ENCODE measurements at places on chromosomes 13 and 19.
A peak's percentile ranks its signal among the peaks of the same experiment; 100 is the strongest.

DNA sequence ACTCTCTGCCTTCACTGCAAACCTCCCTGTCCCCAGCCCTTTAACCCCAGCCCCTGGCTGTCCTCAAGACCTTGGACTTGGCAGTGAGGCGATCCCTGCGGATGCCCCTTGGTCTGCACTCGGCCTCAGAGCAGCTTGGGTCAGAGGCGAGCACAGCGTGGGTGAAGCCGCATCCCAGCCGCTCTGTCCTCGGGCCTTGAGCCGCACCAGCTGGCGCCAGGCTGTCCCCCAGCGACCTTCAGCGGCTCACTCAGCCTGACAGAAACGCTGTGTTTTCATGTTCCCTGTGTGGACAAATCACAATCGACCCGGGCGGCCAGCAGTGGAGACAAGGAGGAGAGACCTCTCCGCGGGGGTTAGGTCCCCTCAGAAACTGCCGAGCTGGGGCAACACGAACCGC is 52.0 kb downstream of the GNG7 start:
- DNase-seq = no peak

- no peak for DNase-seq
These were observed 24.9 kb upstream of the ARHGEF7 start for GRCh38 chr13:111090169-111090568.

DNA sequence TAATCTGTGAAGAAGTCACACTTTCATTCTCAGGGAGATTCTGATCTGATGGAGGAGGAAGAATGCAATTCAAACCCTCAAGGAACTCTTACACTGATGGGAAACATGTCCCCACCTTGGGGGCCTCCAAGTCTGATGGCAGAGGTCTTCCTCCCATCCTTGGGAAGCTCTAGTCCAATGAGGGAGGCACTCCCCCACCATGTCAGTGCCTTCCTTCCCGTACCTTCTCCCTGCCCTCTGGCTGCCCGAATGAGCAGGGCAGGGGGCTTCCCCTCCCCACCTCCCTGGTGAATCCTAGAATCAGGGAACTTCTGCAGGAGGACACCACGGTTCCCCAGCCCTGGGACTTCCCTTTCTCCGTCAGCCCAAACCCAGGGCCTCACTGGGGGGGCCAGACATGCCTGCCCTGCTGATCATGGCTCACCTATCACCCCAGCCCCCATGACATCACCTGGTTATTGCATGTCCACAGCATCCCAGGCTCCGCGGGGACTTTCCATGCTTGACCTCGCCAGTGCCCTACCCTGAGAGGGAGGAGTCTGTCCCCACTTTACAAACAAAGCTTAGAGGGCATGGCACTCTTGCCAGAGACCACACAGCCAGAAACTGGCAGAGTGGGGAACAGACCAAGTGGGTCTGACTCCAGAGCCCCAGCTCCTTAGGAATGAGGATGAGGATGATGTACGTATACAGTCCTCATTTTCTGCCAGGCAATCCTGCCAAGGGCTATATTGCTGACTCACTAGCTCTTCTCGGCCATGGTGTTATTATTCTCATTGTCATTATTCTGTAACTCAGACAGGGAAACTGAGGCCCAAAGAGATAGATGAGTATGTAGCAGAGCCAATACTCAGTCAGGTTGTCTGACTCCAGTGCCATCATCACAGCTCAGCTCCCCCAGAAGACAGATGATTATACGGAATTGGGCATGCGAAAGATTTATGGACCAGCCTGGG is 9.6 kb upstream of the BCL3 start:
- DNase-seq = no peak

GRCh38 chr13:97569841-97570240 is 135.9 kb downstream of the RAP2A start:
- no peak for DNase-seq

GRCh38 chr13:46951516-46951915 is 54.7 kb upstream of the HTR2A start:
- no peak for DNase-seq

GRCh38 chr19:12603714-12604113 is 6.9 kb downstream of the ZNF490 start:
- DNase-seq = no peak

GRCh38 chr19:46144756-46145155 is 3.3 kb upstream of the IGFL2 start:
- DNase-seq = no peak

DNA sequence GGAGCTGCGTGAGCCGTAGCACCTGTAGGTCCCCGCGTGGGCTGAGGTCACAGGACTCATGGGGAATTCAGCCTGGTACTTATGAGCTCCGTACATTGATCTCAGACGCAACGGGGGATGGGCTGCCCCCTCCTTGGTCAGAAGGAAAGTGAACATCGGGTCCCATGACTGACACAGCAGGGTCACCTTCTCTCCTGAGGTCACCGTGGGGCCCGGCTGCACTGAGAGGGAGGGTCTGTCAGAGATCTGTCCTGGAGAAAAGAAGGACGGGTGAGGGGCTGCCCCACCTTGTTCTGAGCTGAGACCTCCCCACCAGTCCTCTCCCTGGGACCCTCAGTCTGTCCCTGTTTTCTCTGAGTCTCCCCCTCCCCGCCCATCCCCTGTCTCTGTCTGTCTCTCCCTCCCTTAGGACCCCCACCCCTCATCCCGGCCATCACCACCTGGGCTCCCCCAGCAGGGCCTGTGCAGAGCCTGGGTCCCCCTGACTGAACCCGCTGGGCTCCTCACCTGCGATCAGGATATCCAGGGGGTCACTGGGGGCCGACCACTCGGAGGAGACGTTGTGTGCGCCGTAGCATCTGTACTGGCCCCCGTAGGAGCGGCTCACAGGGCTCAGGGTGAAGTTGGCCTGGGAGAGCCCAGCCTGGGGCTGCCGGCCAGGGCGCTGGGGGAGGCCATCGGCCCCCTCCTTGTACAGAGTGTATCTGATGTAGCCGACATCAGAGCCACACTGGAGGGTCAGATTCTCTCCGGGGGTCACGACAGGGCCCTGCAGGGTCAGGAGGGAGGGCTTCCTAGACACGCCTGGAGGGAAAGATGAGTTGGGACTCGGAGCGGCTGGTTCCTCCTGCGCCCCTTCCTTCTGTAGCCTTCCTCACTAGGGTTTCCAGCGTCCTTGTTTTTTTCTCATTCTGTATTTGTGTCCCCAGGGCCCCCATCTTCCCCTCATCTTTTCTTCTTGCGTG is 1.8 kb downstream of the LILRA4 start:
- no peak for DNase-seq

DNA sequence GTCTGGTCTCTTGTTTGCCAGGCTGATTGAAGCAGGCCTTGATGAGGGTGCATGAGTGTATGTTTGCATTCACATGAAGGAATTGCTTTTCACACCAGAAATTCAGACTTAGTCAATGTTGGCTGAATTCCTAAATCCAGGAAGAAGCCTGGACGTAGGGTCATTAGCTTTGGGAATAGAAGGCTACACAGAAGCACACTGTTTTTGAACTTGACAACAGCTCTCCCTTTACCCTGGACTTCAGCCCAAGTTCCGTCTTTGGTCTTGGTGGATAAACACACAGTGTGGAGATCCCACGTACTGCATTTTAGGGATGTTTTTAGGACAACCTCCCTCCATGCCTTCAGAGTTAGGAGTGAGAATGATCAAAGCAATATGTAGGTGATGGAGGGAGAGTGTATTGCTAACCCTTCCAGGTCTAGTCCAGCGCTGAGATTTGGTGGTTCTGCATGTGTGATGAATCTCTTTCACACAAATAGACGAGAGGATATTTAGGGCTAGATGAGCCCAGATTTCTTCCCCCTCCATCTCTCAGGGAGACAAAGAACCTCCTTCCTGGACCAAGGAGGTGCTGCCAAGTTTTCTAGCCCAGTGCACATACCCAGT is 22.8 kb downstream of the TM6SF2 start:
- no peak for DNase-seq

- DNase-seq = peak; percentile 61
These were observed 22.4 kb upstream of the SEMA6B start for GRCh38 chr19:4581666-4582553.

GRCh38 chr19:3481241-3482090 is 1.1 kb upstream of the SMIM24 start:
- DNase-seq = no peak

- no peak for DNase-seq
These were observed 62.3 kb downstream of the GSX1 start for GRCh38 chr13:27854606-27855005.

- DNase-seq = no peak
These were observed 42.1 kb downstream of the STK24 start for GRCh38 chr13:98534821-98535220.

DNA sequence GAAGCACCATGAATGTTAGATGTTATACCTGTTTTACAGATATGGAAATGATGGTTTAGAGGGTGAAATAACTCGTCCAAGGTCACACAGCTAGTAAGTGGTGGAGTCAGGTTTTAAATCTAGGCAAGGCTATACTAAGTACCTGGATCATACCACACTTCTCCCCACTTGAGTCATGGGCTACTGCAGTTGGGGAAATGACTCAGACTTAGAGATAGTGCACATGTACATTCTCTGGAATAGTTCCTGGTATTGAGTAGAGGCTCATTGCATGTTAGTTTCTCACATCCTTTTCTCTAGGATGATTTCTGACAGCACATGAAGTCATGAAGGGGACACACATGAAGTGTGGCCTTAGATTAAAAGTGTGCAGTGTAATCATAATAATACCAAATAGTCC is 76.2 kb upstream of the TNFSF11 start:
- no peak for DNase-seq

DNA sequence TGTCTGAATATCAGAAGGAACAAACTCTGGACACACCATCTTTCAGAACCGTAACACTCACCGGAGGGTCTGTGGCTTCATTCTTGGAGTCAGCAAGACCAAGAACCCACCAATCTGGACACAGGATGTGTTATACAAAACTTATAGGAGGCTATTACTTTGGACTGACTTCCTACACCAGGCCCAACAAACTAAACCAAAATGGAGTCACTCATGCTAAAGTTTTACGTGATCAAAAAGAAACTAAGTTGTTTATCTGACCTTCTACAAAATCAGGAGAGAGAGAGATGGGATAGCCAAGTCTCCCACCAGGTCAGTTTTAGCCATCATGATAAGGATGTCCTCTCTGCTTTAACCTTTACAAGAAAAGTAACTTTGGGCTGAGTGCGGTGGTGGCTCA is 3.2 kb upstream of the RAB11B start:
- no peak for DNase-seq

DNA sequence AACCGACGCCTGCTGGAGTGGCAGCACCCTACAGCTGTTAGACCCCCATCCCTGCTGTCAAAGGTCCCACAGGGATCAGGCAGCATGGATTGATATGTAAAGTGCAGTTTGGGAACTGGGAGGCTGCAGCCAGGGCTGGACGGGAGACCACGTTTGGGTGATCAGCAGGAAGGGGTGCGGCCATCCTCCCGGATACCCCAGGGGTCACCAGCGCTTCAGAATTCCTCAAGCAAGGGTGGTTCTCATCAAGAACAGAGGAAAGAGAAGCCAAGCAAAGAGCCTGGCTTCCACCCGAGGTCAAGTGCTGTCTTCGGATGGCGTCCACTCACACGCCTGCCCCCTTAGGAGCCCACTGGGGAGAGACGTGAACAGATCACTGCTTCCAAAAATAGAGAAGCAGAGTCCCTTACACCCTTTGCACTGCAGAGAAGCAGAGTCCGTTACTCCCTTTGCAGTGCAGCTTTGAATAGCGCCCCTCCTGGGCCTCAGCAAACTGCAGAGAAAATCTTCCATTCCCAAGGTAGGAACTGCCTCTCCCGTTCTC is 35.5 kb downstream of the DHRS12 start:
- peak; percentile 77 for DNase-seq

DNA sequence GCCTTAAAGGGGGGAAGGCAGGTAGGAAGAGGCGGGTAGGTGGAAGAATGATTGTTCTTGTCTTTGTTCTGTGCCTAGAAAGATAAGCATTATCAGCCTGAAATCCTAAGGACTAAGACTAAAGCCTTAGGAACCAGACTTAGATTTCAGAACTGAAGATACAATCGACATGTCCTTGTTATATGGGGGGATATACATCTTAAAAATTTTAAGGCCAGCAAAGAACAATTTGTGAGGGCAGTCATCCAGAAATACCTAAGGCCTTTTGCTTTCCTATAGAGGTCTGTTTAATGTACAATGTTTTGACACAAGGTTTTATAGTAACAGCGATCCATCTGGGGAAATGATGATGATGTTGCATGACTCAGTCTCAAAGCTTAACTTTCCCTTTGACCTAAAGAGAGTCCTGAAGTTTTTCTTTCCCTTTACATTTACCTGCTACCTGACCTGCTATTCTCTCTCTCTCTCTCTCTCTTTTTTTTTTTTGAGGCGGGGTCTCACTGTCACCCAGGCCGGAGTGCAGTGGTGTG is 20.2 kb upstream of the CEACAM6 start:
- no peak for DNase-seq

DNA sequence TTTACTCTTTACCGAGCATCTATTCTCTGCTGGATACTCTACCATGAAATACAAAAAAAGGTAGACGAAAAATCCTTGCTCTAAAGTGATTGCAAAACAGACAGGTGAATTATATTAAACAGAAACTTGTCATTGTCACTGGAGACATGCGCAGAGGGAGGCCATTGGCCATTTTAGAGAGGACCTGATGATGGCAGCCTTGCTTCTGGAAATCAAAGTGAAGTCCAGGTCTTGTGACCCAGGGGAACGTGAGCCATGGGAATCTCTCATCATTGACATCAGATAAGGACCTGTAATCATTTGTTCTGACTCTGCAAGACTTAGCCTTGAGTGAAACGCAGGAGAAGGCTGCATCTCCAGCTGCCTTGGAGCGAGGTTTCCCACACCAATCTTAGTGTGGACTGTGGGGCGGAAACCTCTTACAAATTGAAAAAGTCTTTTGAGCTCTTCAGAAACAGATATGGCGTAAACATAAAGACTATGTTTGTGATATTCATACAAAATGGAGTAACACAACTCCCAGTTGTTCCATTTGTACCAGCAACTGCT is 16.8 kb upstream of the SLC46A3 start:
- DNase-seq = no peak

DNA sequence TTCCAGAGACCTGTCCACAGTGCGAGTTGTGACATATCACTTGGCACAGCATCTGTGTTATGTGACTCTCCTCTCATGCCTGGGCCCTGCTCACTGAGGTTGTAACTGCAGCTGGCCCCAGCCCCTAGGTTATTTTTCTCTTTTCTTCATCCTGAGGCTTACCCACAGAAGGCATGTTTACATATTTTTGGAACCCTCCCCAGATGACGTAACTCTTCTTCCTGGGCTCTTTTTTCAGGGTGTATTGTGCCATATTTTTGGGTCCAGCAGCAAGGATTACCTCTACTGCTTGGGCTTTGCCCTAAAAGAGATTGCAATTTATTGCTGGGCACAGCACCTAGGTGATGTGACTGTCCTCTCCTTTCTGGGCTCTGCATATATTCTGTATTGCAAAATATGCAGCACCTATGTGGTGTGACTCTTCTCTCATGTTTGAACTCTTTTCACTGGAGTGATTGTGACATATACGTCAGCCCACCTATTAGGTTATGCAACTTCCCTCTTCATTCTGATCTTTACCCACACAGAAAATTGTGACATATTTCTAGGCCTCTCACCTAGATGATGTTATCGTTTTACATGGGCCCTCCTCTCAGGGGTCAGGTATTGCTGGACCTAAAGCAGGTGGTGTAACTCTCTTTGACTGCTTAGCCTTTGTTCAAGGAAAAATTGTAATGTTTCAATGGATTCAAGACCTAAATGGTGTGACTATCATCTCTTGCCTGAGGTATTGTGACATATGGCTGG is 64.5 kb upstream of the ZNF724 start:
- no peak for DNase-seq
